Lower leg skin (tissue), 4 donors: ENCODE measurements at places on chromosomes 13 and 19.

DNA sequence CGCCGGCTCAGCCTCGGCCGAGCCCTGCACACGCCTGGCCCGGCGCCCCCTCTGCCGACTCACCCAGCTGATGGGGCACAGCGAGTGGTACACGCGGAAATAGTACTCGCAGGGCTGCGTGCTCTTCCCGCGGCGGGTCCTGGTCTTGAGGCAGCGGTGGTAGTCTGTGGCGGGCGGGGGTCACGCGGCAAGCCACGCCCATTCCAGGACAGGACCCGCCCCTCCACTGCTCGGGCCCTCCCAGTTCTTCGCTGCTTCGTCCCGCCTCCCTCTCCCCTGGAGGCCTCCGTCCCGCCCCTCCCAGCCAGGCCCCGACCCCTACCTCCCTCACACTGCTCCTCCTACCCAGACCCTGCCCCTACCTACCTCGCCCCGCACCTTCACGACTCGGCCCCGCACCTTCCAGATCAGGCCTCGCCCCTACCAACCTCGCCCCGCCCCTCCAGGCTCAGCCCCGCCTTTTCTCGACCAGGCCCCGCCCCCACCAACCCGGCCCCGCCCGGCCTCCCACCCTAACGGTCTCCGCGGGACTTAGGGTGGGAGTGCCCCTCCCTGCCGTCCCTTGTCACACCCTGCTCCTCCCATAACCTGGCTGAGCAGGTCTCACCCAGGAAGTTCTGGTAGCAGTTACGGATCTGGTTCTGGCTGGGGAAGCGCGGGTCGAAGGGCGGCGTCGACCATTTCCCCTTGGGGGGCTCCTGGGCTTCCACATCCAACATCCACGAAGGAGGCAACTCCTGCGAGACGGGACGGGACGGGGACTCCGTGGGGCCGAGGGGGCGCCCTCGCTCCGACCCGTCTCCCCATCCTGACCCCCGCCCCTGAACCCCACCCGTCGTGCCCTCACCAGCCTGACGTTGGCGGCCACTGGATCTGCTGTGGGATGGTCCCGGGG, 469 bp downstream of the COX6B2 start:
- DNase-seq: no peak

DNA sequence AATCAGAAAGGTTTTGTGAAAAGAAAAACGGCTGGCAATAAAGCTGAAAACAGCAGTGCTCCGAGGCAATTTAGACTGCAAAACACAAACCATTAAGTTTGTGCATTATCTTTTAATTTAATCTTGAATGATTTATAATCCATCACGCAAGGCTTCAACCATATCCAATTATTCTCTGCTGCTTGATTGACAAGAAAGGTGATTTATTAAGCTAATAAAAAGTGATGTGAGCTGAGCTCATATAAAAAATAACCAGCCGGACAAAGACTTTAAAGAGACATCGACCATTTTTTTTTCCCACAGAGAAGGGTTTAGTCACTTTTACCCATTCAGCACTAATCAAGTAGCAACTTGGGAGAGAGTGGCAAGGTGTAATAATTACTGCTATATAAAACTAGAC, 33.6 kb downstream of the TSHZ3 start:
- DNase-seq: no peak

- no peak for DNase-seq
These were observed 10.3 kb downstream of the APBA3 start for GRCh38 chr19:3751236-3751635.

DNA sequence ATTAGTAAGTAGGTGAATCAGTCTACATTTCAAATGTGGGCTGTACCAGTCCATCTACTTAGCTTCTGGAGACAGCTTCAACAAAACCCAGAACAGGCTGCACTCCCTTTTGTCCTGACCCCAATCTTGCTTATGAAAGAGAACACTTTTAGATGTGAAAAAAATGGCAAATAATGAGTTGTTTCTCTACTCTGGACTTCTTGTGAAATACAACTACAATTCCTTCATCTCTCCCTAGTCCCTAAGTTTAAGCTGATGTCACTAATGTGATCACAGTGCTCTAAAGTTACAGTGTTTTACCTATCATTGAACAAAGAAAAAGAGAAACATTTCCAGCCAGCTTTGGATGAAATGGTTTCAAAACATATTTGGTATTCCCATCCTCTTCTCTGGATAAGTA, 183.9 kb downstream of the LHFPL6 start:
- DNase-seq: no peak

DNA sequence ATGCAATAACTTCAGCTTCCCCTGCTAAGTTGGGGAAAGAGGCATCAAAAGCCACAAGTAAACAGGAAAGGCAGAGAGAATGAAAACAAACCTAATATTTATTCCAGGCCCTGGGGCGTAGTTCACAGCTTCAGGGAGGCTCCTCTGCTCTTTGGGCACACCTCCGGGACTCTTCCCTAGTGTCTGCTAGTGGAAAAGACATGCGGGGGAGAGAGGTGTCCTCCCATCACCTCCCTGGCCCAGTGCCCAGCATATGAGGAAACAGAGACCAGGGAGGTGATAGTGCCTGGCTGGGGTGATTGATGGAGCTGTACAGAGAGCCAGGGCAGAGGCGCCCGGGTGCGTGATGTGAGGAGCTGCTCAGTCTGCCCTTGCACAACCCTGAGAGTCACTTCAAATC, 71.0 kb downstream of the RASL11A start:
- no peak for DNase-seq

DNA sequence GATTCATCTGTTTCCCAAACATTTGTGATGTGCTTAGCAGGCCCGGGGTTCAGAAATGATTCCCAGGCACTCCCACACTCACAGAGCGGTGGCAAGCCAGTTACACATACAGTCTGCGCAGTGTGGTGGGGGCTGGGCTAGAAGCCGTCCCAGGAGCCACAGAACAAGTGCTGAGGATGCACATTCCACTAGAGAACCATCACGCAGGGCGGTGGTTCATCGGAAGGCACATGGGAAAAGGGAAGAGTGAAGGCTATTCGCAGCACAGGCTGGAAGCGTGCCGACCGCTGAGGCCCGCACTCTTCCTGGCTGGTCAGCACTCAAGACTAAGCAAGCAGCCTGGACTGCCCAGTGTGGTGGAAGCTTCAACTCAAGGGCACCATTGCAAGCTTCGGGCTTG, 126.3 kb upstream of the SLC7A1 start:
- DNase-seq: no peak

- no peak for DNase-seq
These were observed 4.5 kb upstream of the ARHGAP45 start for GRCh38 chr19:1062387-1063029.
